ENCODE measurements at places on chromosomes 13 and 19. TPM values are rescaled to one million over a fixed set of nuclear protein-coding genes. Genes with fewer than 3 reads are reported as not detected.
A peak's percentile ranks its signal among the peaks of the same experiment; 100 is the strongest.

The NAPSA gene
- 0.14 TPM for total RNA-seq

DNA sequence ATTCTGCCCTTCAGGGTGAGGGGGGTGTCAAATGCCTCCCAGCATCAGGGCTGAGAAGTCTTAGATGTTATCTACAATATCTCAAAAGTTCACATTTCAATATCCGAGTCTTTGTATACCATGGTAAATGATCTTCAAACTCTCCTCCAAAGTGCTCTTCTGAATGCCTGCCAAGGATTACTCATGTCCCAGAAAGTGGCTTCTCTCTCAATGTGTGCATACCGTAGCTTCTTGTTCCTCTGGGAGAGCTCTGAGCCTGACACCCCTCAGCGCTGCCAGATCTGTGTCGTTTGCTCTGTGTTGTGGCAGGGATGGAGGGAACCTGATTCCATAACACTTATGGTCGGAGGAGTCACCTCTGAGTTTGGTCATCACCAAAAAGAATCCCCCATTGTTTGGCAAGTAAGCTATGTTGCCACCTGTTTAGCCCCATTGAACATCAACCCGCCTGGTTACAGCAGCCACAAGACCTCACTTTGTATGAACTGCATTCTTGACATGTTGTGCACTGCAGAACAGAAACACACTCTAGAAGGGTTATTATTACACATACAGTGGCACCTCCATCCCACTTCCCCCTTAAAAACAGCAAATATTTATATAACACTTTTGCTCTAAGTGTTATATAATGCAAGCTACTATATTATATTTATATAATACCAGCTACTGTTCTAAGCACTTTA lies 163.1 kb upstream of the MIR17HG start:
- H3K27me3 ChIP-seq, result no peaks in the 10 kb centered on the region
- H3K4me1 ChIP-seq, result no peaks in the 10 kb centered on the region
- H3K27ac ChIP-seq, result no peak overlapping the region
- DNase-seq, result no peak
- no peaks in the 10 kb centered on the region for H3K36me3 ChIP-seq

DNA sequence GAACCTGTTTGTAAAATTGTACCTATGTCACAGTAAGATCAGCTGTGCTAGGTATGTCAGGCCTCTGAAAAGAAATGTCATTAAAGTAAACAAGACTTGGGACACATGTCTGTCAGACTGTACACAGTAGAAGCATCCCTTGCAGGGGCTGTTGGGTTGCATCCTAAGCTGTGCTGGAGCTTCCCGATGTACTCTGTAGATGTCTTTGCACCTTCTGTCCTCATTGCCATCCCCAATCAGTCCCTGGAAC lies 48.7 kb upstream of the GPR183 start:
- no peak overlapping the region for H3K4me3 ChIP-seq
- H3K27me3 ChIP-seq, result no peaks in the 10 kb centered on the region
- no peaks in the 10 kb centered on the region for H3K4me1 ChIP-seq
- H3K27ac ChIP-seq, result no peak overlapping the region
- DNase-seq, result no peak

GRCh38 chr19:29247471-29247870 lies 34.5 kb upstream of the UQCRFS1 start:
- H3K27ac ChIP-seq, result no peak overlapping the region
- no peaks in the 10 kb centered on the region for H3K27me3 ChIP-seq
- no peaks in the 10 kb centered on the region for H3K36me3 ChIP-seq
- DNase-seq, result no peak

DNA sequence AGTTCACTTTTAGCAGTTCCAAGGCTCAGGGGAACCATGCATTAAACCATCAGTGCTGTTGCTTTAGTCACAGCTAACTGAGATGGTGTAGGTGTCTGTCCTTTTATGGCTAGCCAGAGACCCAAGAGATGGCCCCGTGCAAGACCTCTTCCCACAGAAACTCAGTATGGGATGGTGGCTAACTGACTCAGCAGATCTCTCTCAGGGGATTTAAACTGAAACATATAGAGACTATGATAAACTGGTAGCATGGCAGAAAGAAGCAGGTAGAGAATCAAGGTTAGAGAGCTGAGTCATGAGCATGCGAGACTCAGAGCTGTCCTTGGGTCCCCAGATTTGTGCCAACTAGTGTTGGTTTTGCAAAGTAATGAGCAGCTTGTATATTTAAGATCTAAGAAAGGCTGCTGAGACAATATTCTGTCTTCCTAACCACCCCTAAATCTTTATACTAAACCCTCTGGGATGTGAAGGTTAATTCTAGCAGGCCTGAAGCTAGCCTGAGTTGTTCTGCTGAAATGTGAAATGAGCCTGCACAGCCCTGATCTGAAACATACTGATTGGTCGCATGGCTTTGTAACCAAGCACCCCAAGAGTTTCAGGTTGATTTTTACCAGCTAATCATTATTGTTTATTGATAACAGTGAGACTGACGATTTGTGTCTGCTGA lies 6.5 kb upstream of the SCEL start:
- no peak for DNase-seq
- H3K27ac ChIP-seq, result no peak overlapping the region
- H3K27me3 ChIP-seq, result no peaks in the 10 kb centered on the region
- H3K36me3 ChIP-seq, result no peaks in the 10 kb centered on the region
- H3K4me3 ChIP-seq, result no peak overlapping the region
- H3K4me1 ChIP-seq, result no peaks in the 10 kb centered on the region

DNA sequence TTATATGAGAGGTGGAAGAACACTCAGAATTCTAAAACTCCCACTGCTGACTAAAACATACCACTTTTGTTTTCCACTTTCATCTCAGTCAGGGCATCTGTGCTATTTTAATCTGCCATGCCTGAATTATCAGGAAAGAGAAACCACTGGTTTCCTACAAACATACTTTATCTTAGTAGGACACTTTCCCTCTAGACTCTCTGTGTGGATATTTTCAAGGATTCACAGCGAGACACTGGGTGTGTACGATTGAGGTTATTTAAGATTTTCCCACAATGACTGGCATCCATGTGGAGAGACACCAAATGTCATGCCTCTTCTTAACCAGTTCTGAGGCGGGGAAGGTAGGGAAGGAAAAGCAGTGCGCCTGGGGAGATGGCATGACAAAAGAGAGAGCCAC lies 212.2 kb downstream of the ENOX1 start:
- no peaks in the 10 kb centered on the region for H3K27me3 ChIP-seq
- peaks cover 6% of the 10 kb centered on the region for H3K4me1 ChIP-seq
- no peak for DNase-seq
- no peak overlapping the region for H3K4me3 ChIP-seq
- H3K27ac ChIP-seq, result no peak overlapping the region
- no peaks in the 10 kb centered on the region for H3K36me3 ChIP-seq

- DNase-seq, result no peak
- H3K27ac ChIP-seq, result no peak overlapping the region
- peaks cover 22% of the 10 kb centered on the region for H3K4me1 ChIP-seq
These were observed 34.5 kb downstream of the SPRY2 start for GRCh38 chr13:80306337-80306972.

DNA sequence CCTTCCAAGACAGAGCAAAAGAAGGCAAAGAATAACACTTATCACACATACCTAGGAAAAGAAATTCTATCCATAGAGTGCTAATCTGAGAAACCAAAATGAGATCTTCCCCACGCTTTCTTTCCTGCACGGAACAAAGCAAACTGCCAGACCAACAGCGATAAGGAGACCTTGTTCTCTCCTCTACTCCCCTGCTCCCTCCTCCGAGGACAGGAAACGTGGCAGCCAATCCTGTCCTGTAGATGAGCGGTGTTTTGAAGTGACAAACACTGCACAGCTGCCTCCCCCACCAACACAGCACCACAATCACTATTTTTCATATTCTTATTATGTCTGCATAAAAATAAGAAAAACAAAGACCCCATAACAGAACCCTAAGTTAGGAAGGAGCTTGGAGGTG lies 113.9 kb upstream of the IRS2 start:
- H3K4me1 ChIP-seq, result peaks cover 12% of the 10 kb centered on the region
- DNase-seq, result peak; percentile 30
- no peaks in the 10 kb centered on the region for H3K36me3 ChIP-seq
- no peak overlapping the region for H3K27ac ChIP-seq

Data from GM23338 (cell line).